ENCODE measurements at places on chromosomes 6 and 20. TPM values are rescaled to one million over a fixed set of nuclear protein-coding genes. Genes with fewer than 3 reads are reported as not detected.

Gene ARFGEF3
- 15.4 TPM for total RNA-seq

Gene THBS2
- total RNA-seq, result not detected

Gene ATP5F1E
- 116 TPM for total RNA-seq

DNA sequence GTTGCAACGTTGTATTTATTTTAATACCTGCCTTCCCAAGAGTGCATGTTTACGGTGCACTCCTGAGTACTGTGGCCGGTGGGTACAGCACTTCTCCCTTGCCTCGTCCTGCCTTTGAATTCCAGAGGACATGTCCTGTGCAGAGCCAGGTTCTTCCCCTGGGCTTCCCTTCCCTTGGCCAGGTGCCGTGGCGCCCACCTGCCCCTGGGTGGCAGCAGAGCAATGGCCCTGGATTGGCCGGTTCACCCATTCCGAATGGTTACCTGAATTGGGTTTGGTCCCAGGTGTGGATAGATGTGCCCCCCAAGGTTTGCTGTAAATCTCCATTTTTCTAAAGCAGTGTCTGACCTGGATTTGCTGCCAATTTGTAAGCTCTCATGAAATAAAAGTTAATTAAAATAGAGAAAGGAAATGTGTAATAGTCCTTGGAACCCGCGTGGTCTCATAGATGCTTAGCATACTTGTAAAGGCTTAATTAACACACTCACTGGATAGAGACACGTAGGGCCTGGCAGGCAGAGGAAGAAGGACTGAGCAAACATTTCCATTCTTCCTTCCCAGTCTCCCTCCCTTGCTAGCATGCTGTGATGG lies 40.6 kb downstream of the DTD1 start:
- no peaks in the 10 kb centered on the region for H3K27me3 ChIP-seq
- peaks cover 3% of the 10 kb centered on the region for H3K36me3 ChIP-seq
- H3K27ac ChIP-seq, result no peak overlapping the region
- no peaks in the 10 kb centered on the region for H3K4me1 ChIP-seq
- peak; percentile 26 for DNase-seq
- no peak overlapping the region for H3K4me3 ChIP-seq

- H3K4me1 ChIP-seq, result no peaks in the 10 kb centered on the region
- H3K27ac ChIP-seq, result no peak overlapping the region
- no peaks in the 10 kb centered on the region for H3K36me3 ChIP-seq
- no peaks in the 10 kb centered on the region for H3K27me3 ChIP-seq
These were observed 71.2 kb upstream of the PLCB4 start for GRCh38 chr20:8997701-8998117.

- H3K4me1 ChIP-seq, result peaks cover 21% of the 10 kb centered on the region
- peak overlapping the region; percentile 86 for H3K27ac ChIP-seq
- no peaks in the 10 kb centered on the region for H3K27me3 ChIP-seq
These were observed 382 bp downstream of the MYH7B start for GRCh38 chr20:34956041-34956458.

DNA sequence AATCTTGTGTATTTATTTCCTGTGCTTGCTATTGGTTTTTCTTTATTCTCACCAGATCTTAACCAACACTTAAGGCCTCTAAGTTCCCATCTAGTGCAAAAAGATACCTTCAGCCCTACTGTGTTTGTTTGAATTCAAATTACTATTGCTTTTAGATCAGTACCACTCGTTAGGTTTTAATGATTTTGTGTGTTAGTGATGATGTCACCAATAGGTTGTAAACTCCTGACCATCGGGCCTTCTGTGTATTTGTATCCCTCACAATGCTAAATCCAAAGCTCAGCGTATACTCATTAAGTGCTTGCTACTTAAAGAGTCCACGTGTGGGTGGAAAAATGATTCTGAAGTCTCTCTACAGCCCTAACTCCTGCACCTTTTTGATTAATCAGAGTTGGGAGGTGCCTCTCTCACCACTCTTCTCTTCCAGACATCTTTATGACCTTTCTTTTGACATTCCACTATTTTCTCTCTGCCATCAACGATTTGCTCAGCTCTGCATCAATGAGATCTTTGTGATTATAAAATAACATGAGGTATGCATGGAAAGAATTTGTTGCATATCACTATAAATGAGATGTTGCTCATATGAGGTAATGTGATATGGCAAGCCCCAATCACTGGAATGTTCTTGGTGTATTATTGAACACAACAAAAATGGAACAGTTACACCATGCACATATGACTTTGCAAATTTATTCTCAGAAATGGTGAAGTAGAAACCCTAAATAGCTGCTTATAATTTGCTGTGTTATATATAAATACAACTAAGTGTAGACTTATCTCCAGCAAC lies 55.1 kb upstream of the LAMA2 start:
- no peak overlapping the region for H3K4me3 ChIP-seq
- H3K27ac ChIP-seq, result no peak overlapping the region
- peaks cover 82% of the 10 kb centered on the region for H3K27me3 ChIP-seq

- H3K36me3 ChIP-seq, result peaks cover 5% of the 10 kb centered on the region
- no peak overlapping the region for H3K27ac ChIP-seq
- no peak overlapping the region for H3K4me3 ChIP-seq
- peaks cover 9% of the 10 kb centered on the region for H3K27me3 ChIP-seq
- H3K4me1 ChIP-seq, result no peaks in the 10 kb centered on the region
- no peak for DNase-seq
These were observed 117.3 kb downstream of the PSMB1 start for GRCh38 chr6:170435766-170436165.

DNA sequence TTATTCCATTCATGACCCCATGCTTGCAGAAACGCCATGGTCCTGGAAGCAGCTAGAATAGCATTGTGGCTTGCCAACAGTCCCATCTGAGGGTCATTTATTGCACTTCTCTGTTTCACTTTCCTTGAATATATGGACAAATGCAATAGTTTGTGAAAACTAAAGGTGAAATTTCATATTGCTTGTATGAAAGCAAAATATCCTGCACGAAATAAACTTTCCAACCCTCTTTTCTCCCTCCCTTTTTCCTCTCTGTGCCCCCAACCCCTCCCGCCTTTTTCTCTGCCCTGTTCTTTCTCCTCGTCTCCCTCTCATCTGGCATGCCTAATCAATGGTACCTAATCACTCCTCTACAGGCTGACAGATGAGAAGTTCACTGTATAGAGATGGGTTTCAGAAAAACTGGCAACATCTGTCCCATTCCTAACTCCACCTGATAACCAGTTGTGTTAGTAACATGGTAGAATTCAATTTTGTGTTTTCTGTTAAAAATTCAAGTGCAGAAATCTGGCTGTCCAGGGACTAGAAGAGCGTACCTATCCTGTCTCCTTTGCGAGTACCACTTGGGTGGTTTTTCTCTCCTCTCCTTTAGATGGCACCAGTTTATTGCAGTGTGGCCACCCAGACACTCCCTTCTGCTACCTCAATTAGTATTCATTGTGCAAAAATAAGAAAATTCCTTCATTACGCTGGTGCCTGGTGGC lies 198.6 kb downstream of the FOXA2 start:
- peaks cover 9% of the 10 kb centered on the region for H3K4me1 ChIP-seq
- H3K27ac ChIP-seq, result no peak overlapping the region
- H3K4me3 ChIP-seq, result no peak overlapping the region
- H3K36me3 ChIP-seq, result no peaks in the 10 kb centered on the region

GRCh38 chr6:133886104-133886775 lies 2.7 kb upstream of the TCF21 start:
- H3K4me1 ChIP-seq, result peaks cover 7% of the 10 kb centered on the region
- H3K27ac ChIP-seq, result no peak overlapping the region
- H3K4me3 ChIP-seq, result no peak overlapping the region
- H3K27me3 ChIP-seq, result peaks cover 67% of the 10 kb centered on the region
- peaks cover 2% of the 10 kb centered on the region for H3K36me3 ChIP-seq

DNA sequence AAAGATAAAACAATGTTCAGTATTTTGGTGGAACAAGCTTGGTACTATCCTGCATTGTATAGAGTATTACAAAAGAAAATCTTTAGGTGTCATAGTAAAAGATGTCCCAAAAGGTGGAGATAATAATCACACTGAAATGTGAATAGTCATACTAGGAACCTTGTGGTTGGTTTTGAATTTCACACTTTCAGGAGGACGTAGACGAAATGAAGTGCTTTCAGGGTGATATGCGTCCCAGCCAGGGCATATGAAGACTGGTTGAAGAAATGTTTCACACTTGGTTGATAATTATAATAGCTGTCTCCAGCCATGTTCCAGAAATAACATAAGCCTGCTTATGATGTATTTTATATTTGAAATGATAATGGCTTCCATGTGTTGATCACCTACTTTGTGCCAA lies 60.4 kb downstream of the SCAND1 start:
- no peaks in the 10 kb centered on the region for H3K4me1 ChIP-seq
- no peak for DNase-seq
- no peak overlapping the region for H3K27ac ChIP-seq
- H3K4me3 ChIP-seq, result no peak overlapping the region

DNA sequence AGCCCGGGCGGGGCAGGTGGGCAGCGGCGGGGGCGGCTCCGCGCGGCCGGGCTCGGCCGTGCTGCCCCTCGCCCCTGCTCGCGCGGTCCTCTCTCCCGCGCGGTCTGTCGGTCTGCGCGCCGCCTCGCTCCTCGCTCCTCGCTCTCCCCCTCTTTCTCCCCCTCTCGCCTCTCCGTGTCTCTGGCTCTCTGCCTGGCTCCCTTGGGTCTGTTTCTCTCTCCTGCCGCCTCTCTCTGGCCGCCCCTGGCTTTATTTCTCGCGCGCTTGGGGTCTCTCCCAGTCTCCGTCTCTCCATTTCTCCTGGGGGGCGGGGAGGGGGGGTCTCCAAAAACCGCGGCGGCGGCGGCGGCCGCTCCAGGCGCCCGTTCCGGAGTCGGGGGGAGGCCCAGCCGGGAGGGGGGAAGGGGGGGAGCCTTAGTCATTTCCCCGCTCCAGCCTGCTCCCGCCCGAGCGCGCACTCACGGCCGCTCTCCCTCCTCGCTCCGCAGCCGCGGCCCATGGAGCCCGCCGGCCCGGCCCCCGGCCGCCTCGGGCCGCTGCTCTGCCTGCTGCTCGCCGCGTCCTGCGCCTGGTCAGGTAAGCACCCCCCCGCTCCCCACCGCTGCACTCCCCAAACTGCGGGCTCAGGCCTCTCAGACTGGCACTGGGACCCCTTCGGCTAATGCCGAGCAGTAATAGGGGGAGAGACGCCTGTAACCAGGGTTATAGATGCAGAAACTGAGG lies at the start of gene SIRPA:
Gene SIRPA (plus strand): TSS at position 457 of the 723 bp plus-strand sequence. CDS start 41 bp downstream, at position 498.
- peak; percentile 28 for DNase-seq
- H3K4me3 ChIP-seq, result peak within 1 kb of the TSS; percentile 87
- peak within 1 kb of the TSS; percentile 80 for H3K27ac ChIP-seq

DNA sequence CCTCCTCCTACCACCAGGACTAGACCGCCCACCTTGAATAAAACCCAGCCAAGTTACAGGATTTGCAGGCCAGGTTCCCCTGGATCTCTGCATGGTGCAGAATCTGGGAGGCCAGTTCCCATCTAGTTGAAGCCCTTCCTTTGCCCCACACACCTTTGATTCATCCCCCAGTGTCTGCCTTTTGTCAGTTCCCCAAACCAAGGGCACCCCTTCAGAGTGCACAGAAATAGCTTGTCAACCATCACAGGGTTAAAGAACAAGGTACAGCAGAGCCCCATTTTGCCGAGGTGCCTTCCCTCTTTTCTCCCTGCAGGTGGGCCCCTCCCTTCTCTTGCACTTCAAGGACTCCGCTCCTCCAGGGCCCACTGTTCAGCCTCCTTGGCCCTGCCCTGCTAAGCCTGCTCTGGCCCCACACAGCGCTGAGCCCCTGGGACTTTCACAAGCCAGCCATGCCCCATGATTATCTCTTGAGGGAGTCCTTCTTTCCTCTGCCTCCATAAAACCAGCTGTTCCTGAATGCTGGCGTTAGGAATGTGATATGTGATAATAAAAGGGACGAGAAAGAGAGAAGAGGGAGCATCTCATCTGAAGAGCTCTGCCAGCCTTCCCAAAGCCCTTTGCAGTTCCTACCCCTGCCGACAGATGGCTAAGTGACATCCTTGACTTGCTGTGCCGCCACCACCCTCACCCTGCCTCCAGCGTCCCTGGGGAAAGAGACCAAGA lies 280.3 kb downstream of the CDC5L start:
- DNase-seq, result peak; percentile 76
- no peaks in the 10 kb centered on the region for H3K36me3 ChIP-seq
- peaks cover 91% of the 10 kb centered on the region for H3K27me3 ChIP-seq
- H3K4me3 ChIP-seq, result no peak overlapping the region

DNA sequence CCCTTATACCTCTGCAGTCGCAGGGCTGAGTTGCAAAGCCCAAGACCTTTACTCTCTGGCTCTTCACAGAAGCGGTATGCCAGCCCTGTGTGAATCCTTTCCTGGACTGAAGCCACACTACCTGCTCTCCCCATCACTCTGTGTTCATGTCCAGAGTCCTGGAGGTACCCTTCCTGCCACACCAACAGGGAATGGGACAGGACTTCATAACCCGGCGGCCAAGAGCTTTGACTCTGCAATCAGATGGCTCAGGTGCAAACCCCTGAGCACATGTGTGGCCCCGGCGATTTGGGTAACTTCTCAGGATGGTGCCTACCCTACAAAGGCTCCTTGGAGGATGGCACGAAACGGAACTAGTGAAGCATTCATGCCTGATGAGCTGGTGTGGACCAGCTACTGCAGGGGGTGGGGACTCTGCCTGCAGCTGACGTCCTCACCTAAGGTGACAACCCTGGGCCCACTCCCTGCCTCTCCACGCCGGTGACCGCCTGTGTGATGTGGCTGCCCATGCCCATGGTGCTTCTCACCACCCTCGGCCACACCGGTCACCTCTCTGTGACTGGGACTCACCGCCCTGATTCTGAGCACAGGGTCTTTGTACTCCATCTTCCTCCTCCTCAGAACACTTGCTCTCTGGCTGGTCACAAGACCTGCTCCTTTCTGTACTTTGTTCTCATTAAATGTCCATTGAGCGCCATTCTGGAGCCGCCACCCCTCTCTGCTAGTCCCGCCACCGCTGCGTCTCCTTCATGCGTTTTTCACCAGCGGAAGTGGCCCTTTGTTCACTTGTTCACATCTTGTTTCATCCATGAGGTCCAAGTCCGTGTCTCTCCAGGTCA lies 116.7 kb downstream of the SULF2 start:
- peaks cover 26% of the 10 kb centered on the region for H3K36me3 ChIP-seq
- no peak for DNase-seq
- H3K4me1 ChIP-seq, result peaks cover 8% of the 10 kb centered on the region
- no peak overlapping the region for H3K4me3 ChIP-seq

GRCh38 chr6:20674664-20675063 lies 140.4 kb downstream of the CDKAL1 start:
- H3K27ac ChIP-seq, result no peak overlapping the region
- no peaks in the 10 kb centered on the region for H3K36me3 ChIP-seq
- H3K4me1 ChIP-seq, result peaks cover 35% of the 10 kb centered on the region
- H3K4me3 ChIP-seq, result no peak overlapping the region
- DNase-seq, result no peak

- no peaks in the 10 kb centered on the region for H3K36me3 ChIP-seq
- DNase-seq, result no peak
- peaks cover 12% of the 10 kb centered on the region for H3K27me3 ChIP-seq
- H3K27ac ChIP-seq, result no peak overlapping the region
- H3K4me3 ChIP-seq, result no peak overlapping the region
- H3K4me1 ChIP-seq, result no peaks in the 10 kb centered on the region
These were observed 456.8 kb downstream of the MAFB start for GRCh38 chr20:40232273-40232672.

DNA sequence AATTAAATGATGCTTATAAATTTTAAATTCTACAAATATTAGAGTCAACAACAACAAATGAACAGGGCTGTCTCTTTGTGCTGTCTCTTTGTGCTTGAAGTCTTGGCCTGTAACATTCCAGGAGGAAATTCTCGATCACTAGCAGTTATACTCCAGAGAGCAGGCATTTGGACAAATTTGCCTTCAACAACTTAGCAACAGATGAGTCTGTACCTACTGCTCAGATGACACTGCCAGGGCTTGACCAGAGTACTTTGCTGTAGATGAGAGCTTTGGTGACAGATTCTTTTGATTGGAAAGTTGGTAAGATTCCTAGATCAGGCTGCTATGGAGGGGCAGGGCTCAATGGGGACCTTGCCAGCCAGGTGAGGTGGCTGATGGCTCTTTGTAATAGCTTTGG lies 217.2 kb downstream of the GRM1 start:
- no peaks in the 10 kb centered on the region for H3K27me3 ChIP-seq
- H3K4me3 ChIP-seq, result no peak overlapping the region
